K562 (cell line): ENCODE measurements at places on chromosomes 5 and 9. TPM values are rescaled to one million over a fixed set of nuclear protein-coding genes. Genes with fewer than 3 reads are reported as not detected.

Gene ARSI
- total RNA-seq = 0.04 TPM in 2 replicates

DNA sequence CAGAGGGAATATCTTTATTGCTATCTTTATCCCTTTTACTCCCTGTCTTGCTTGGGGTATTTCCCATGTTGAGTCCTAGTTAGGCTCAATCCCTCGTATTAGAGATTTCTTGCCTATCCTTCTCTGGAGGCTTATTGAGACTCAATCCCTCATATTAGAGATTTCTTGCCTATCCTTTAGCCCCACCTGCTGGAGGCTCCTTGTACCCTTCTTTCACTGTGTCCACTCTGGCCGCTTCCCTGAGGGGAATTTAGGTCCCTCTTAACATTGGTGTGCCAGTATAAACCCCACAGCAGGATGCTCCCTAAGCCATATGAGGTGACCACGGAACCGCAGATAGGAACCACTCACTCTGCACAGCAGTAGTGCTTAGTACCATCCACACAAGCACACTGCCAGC, 110.7 kb upstream of the MAMDC2 start:
- no peak for DNase-seq

DNA sequence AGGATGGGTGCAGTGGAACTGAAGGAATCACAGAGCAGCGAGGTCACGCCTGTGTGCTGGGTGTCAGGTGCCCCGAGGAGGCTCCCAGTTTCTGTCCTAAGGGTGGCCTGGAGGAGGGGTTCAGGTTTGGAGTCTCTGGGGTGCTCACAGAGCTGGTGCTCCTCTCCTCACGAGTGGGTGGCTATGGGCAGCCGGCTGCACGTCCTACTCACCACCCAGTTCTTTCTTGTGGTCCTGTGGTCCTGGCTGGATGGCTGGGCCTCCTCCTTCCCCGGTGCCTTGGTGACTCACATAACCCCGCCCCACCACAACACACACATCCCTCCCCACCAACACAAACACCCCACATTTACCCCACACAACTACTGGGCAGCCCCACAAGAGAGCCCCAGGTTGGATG, 9.9 kb upstream of the PTGS1 start:
- no peak for DNase-seq

- no peak for DNase-seq
Observed at GRCh38 chr5:114408847-114409246, 47.0 kb downstream of the KCNN2 start.

Gene SLC6A7
- not detected in 2 replicates for total RNA-seq

Gene SLC35D2
- total RNA-seq = 10.6 and 11.7 TPM in 2 replicates

- no peak for DNase-seq
Observed at GRCh38 chr5:114727358-114727757, 365.5 kb downstream of the KCNN2 start.
